ENCODE measurements at places on chromosomes 3 and 15.

GRCh38 chr15:88012233-88012632 is 244.3 kb downstream of the NTRK3 start:
- DNase-seq = no peak

- DNase-seq = no peak
Measured at GRCh38 chr3:71376503-71376902, 207.0 kb downstream of the FOXP1 start.

- no peak for DNase-seq
Measured at GRCh38 chr15:96362755-96363651, 32.5 kb downstream of the NR2F2 start.

DNA sequence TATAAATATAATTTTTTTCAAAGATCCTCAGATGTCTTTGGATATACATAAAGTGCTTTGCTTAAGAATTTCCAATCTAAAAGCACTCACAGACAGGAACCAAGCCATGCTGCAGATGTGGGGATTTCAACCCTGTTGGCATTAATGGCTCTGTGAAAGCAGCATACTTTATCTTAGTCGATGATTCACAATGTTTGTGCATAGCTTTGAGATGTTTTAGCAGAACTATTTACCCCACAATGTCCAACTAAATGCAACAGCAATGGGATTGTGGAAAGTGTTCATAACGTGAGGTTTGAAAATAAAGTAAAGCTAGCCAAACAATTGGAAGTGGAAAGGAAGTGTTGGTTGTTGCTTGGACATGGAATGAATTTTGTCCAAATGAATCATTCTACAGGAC is 371.4 kb downstream of the SOX2 start:
- DNase-seq = no peak

GRCh38 chr15:100671858-100672543 is 69.6 kb downstream of the ASB7 start:
- DNase-seq = no peak

GRCh38 chr15:54528021-54528420 is 549.8 kb downstream of the UNC13C start:
- no peak for DNase-seq

DNA sequence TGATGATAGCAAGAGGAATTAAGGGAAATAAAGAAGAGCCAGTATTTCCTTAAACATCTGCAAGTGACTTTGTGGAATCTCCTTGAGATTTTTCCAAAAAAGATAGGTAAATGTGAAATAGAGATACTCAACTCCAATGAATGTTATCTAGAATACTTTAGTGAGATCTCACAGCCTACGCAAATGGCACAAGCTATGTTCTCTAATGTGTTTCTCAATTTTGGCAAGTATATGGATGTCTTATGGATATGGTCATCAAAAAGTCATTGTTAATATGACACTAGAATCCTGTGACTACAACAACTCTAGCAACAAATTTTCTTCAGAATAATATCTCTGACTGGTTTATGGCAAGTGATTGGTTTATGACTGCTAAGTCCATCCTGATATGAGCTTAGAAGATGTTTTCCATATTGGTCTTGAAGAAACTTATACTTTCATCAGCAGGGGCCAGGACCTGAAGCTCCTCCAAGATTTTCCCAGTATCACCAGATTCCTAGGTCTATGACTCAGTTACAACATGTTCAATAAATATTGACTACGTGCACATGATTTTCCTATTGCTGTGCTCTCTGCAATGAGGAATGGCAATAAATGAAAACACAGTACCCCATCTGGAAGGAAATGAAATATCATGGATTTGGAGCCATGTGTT is 170.9 kb upstream of the THBS1 start:
- no peak for DNase-seq

GRCh38 chr3:128617557-128618397 is 32.8 kb downstream of the RPN1 start:
- DNase-seq = peak; percentile 95

- DNase-seq = no peak
Measured at GRCh38 chr15:87981969-87982368, 274.6 kb downstream of the NTRK3 start.

GRCh38 chr3:121736112-121736511 is 13.4 kb downstream of the GOLGB1 start:
- DNase-seq = no peak

- peak; percentile 81 for DNase-seq
Measured at GRCh38 chr15:57432141-57432741, 55.9 kb downstream of the CGNL1 start.

DNA sequence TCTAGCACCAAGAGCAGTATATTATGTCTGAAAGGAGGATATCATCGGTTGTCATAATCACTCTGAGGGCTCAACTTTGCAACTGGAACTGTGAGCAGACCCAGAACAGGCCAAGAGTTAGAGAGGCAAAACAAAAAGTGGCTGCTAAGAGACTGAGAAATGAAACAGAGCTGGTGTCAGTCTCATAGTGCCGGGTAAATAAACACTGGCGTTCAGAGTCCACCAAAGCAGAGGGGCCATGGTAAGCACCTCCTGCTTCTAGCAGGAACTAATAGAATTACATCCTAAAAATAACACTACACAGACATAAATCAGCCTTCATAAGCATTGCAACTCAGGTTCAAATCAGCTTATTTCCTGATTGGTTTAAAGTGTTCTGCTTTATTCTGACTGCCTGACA is 10.3 kb upstream of the IL12A start:
- no peak for DNase-seq

DNA sequence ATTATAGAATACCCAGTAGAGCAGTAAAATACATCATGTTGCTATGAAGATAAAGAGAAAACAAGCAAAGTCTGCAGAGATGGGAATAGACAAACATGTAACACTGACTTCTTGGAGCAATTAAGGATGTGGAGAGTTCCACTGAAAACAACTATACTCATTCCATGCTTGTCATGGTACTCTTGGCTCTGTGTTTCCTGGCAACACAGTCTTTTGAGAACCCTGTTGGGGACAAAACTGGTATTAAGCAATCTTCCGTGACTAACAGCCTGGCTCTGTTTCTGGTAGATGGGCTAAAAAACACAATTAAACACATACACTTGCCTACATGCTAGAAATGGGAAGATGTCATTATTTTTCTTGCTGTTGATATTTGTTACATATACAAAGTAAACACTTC is 1212.3 kb upstream of the GBE1 start:
- DNase-seq = no peak

GRCh38 chr3:68874551-68875348 is 57.6 kb downstream of the TAFA4 start:
- DNase-seq = no peak

- DNase-seq = no peak
Measured at GRCh38 chr15:95127356-95127755, 896.0 kb downstream of the MCTP2 start.

- no peak for DNase-seq
Measured at GRCh38 chr3:162770551-162770950, 1273.9 kb downstream of the OTOL1 start.

DNA sequence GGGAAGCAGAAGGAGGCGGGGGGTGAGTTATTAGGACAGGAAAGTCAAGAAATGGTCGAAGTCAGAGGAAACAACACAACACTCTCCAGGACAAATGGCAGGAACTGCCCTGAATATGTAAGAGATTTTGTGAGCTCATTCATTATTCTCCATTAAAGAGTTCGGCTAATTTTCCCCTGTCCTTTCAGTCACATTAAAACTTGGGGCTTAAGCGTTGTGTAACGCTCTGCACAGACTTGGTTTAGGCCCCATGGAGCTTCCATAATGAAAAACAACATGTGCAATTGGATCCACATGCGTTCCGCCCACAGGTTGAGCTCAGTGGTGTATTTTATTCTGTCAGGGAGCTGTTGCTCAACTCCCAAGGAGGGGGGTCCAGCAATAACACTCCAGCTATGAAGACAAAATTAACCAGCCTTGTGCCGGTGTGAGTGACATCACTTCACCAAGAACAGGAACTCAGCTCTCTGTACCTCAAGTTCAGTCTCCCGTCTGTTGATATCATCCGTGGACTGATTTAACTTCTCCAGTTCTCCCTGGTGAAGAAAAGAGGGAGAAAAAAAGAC is 2.3 kb downstream of the SH3BP5 start:
- DNase-seq = no peak

- DNase-seq = no peak
Measured at GRCh38 chr3:186997061-186997460, 66.7 kb downstream of the ST6GAL1 start.

GRCh38 chr3:78912259-78912658 is 855.5 kb downstream of the ROBO1 start:
- peak; percentile 47 for DNase-seq

GRCh38 chr15:93859176-93859575 is 372.2 kb upstream of the MCTP2 start:
- no peak for DNase-seq

Measured in NCI-H1694 (cell line).